A549 treated with AZD2906 at 1 μM for 4 hours (cell line): ENCODE measurements at places on chromosomes 6 and 20. TPM values are rescaled to one million over a fixed set of nuclear protein-coding genes. Genes with fewer than 3 reads are reported as not detected.

The SRSF3 gene
- total RNA-seq = 481 to 703 TPM (median 512 TPM) in 5 replicates

The PAK5 gene
- total RNA-seq = not detected in 5 replicates

The SRMS gene
- 0.06 to 0.25 TPM (median 0.09 TPM) in 5 replicates for total RNA-seq

The EEF1E1 gene
- total RNA-seq = 51.9 to 76.9 TPM (median 59.1 TPM) in 5 replicates

The SPATA2 gene
- total RNA-seq = 6.9 to 8.6 TPM (median 8.2 TPM) in 5 replicates

The AVP gene
- not detected in 5 replicates for total RNA-seq

The L3MBTL3 gene
- total RNA-seq = 2.1 to 3.1 TPM (median 3.0 TPM) in 5 replicates

The DSP gene
- 33.0 to 56.4 TPM (median 40.4 TPM) in 5 replicates for total RNA-seq

The ROS1 gene
- total RNA-seq = 0.21 to 0.29 TPM (median 0.22 TPM) in 5 replicates

The GINS1 gene
- total RNA-seq = 30.0 to 36.5 TPM (median 33.5 TPM) in 5 replicates

The ZKSCAN4 gene
- total RNA-seq = 2.6 to 2.7 TPM (median 2.7 TPM) in 5 replicates

The CRISP2 gene
- not detected in 5 replicates for total RNA-seq

The COL21A1 gene
- 0.55 to 0.93 TPM (median 0.67 TPM) in 5 replicates for total RNA-seq

The KCNK15 gene
- 0.23 to 0.71 TPM (median 0.53 TPM) in 5 replicates for total RNA-seq

The CFB gene
- total RNA-seq = 1.3 to 3.0 TPM (median 2.0 TPM) in 5 replicates

The ARHGAP18 gene
- 4.3 to 6.6 TPM (median 4.9 TPM) in 5 replicates for total RNA-seq

The PRSS35 gene
- total RNA-seq = 0.06 to 0.14 TPM (median 0.06 TPM) in 5 replicates

The HCRTR2 gene
- total RNA-seq = not detected in 5 replicates

The ELOVL5 gene
- 61.4 to 73.3 TPM (median 68.9 TPM) in 5 replicates for total RNA-seq

The THBS2 gene
- 0.02 to 0.05 TPM (median 0.03 TPM) in 4 of 5 replicates, not detected in the other for total RNA-seq

The TAAR1 gene
- total RNA-seq = not detected in 5 replicates

The CPNE5 gene
- total RNA-seq = 0.07 to 0.18 TPM (median 0.12 TPM) in 5 replicates

The ARMC12 gene
- total RNA-seq = 0.55 to 1.3 TPM (median 0.88 TPM) in 5 replicates

The ZBTB12 gene
- total RNA-seq = 2.9 to 4.5 TPM (median 3.8 TPM) in 5 replicates

The PRRT1 gene
- total RNA-seq = 0.47 to 0.82 TPM (median 0.61 TPM) in 5 replicates

The MCHR2 gene
- not detected in 5 replicates for total RNA-seq

The CRISP3 gene
- total RNA-seq = not detected in 5 replicates

The PBOV1 gene
- total RNA-seq = not detected in 5 replicates

The TOX2 gene
- total RNA-seq = 11.6 to 15.6 TPM (median 13.8 TPM) in 5 replicates

The GSTA2 gene
- 0.07 TPM in 2 of 5 replicates, not detected in the others for total RNA-seq

The FNDC1 gene
- total RNA-seq = 0.06 to 0.13 TPM (median 0.10 TPM) in 5 replicates

The TRIM40 gene
- not detected in 5 replicates for total RNA-seq

The DCDC2 gene
- total RNA-seq = 1.9 to 3.8 TPM (median 2.1 TPM) in 5 replicates

The XKR7 gene
- 0.01 TPM in 3 of 5 replicates, not detected in the others for total RNA-seq

The C20orf141 gene
- total RNA-seq = 0.23 to 0.49 TPM (median 0.31 TPM) in 4 of 5 replicates, not detected in the other

The KIF25 gene
- 0.03 to 0.07 TPM in 2 of 5 replicates, not detected in the others for total RNA-seq

The ZSCAN23 gene
- total RNA-seq = not detected in 5 replicates

The THBD gene
- 119 to 156 TPM (median 134 TPM) in 5 replicates for total RNA-seq

The RSPH3 gene
- total RNA-seq = 4.2 to 5.5 TPM (median 5.1 TPM) in 5 replicates

The FAM83C gene
- 0.11 to 0.20 TPM (median 0.15 TPM) in 5 replicates for total RNA-seq

The SIRPB2 gene
- total RNA-seq = not detected in 5 replicates

The CCN6 gene
- total RNA-seq = not detected in 5 replicates

The PRR18 gene
- total RNA-seq = 0.11 to 0.25 TPM (median 0.15 TPM) in 5 replicates

The PCNA gene
- total RNA-seq = 371 to 410 TPM (median 381 TPM) in 5 replicates

The RAB32 gene
- 36.4 to 42.3 TPM (median 39.6 TPM) in 5 replicates for total RNA-seq

The VSX1 gene
- total RNA-seq = 0.66 to 1.2 TPM (median 0.93 TPM) in 5 replicates

The DEFB132 gene
- not detected in 5 replicates for total RNA-seq

The HDGFL1 gene
- total RNA-seq = not detected in 5 replicates

The HINT3 gene
- total RNA-seq = 5.7 to 6.6 TPM (median 6.1 TPM) in 5 replicates

The PRPH2 gene
- not detected in 5 replicates for total RNA-seq

The TNNC2 gene
- total RNA-seq = 0.13 to 0.26 TPM (median 0.25 TPM) in 3 of 5 replicates, not detected in the others

The BMP6 gene
- total RNA-seq = 14.2 to 19.0 TPM (median 18.0 TPM) in 5 replicates

The PGC gene
- 0.09 to 0.38 TPM (median 0.16 TPM) in 5 replicates for total RNA-seq

The HRH3 gene
- total RNA-seq = 0.02 TPM in 1 of 5 replicates, not detected in the others

The CPNE1 gene
- 180 to 219 TPM (median 217 TPM) in 5 replicates for total RNA-seq

The OVOL2 gene
- 0.21 to 0.46 TPM (median 0.38 TPM) in 5 replicates for total RNA-seq

The LY86 gene
- not detected in 5 replicates for total RNA-seq

The POM121L2 gene
- not detected in 5 replicates for total RNA-seq
